ENCODE measurements at places on chromosomes 16 and 17. TPM values are rescaled to one million over a fixed set of nuclear protein-coding genes. Genes with fewer than 3 reads are reported as not detected.

DNA sequence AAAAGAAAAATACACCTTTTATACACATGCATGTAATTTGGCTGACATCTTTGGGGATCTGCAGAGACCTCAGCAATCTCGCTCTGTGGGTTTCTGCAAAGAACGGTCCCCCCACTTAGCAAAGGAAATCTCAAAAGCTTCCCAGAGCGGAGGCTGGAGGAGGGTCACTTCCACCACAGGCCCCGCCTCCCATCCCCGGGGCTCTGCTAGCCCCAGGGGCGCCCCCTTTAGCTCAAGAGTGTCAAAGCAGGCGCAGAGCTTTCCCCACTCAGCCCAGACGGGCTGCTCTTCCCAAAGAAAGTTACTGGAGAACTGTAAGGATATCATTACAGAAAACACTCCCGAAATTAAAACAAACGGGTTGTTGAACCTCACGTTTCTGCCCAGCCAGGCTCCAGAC, 11.4 kb downstream of the SLC13A5 start:
- DNase-seq: peak; percentile 31

DNA sequence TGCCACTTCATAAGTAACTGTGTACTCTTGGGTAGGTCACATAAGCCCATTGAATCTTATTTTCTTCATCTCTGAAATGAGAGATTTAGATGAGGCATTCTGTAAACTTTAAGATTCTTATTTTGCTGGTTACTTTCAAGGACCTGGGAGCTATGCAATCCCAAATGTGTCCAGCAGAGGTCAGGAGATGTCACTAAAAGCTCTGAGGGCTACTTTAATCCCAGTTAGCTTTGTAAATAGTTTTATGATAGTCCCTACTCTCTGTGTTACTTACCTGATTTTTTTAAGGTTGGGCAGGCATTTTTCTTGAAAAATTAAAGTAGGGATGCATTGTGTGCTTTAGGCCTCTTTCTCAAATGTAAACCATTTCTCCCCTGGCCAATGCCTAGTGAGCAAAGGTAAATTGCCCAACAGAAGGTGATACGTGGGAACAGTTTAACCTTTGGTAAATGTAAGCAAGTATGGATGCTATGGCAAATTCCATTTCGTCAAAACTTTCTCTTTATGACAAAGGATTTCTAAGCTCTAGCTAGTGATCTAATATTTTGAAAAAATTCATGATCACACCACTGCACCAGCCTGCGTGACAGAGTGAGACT, 57.1 kb upstream of the WSB1 start:
- peak; percentile 77 for DNase-seq

GRCh38 chr17:83079766-83080578, 563 bp downstream of the METRNL start:
- DNase-seq: no peak

The TBC1D3L gene
- not detected for total RNA-seq

The HOXB1 gene
- not detected for total RNA-seq

The GLIS2 gene
- total RNA-seq: 0.12 TPM

DNA sequence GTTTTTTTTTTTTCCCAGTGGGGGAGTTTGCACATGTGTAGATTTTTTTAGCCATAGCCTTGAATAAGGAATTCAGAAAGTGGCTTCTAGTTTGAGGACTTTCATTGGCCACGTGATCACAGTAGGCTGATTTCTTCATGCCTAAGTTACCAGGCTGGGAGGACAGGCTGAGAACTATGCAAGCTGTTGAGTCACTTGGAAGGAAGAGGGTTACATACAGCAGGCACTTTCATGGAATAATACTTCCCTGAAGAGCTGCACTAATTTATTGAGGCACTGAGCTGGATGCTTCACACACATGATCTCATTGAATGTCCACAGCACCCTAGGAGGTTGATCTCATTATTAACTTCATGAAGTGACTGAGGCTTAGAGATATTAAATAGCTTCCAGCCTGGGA, 22.8 kb downstream of the PRKCB start:
- no peak for DNase-seq

DNA sequence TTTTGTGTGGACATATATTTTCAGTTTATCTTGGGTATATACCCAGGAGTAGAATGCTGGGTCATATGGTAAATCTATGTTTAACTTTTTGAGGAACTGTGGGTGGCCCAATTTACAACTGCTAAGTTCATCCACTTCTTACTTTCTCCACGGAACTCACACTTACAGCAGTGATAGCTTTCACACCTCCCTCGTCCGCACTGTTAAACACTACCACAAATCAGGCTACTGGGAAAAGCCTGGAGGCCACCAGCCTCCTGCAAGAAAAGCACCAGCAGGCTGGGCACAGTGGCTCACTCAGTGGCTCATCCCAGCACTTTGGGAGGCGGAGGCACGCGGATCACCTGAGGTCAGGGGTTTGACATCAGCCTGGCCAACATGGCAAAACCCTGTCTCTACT, 14.7 kb upstream of the ZG16 start:
- DNase-seq: no peak

GRCh38 chr16:46613352-46613751, 7.8 kb downstream of the SHCBP1 start:
- no peak for DNase-seq

The UMOD gene
- total RNA-seq: not detected

DNA sequence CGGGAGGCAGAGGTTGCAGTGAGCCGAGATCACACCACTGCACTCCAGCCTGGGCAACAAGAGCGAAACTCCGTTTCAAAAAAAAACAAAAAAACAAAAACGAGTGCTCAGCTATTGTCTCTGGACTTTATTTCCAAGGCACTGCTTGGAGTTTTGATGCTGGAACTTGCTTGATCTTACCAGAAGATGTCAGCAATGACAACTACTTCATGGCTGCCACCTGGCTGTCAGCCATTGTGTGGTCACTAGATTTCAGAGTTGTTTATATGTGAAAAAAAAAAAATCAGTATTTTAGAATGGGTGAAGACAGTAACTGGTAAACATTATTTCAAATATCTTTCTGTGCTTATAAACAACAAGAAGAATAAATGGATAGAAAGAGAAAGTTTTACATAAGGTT, 26.3 kb upstream of the OR4D1 start:
- DNase-seq: peak; percentile 63

The GNG13 gene
- total RNA-seq: not detected

The C16orf46 gene
- total RNA-seq: not detected

The TEKT5 gene
- not detected for total RNA-seq

The GRIN2A gene
- total RNA-seq: not detected

DNA sequence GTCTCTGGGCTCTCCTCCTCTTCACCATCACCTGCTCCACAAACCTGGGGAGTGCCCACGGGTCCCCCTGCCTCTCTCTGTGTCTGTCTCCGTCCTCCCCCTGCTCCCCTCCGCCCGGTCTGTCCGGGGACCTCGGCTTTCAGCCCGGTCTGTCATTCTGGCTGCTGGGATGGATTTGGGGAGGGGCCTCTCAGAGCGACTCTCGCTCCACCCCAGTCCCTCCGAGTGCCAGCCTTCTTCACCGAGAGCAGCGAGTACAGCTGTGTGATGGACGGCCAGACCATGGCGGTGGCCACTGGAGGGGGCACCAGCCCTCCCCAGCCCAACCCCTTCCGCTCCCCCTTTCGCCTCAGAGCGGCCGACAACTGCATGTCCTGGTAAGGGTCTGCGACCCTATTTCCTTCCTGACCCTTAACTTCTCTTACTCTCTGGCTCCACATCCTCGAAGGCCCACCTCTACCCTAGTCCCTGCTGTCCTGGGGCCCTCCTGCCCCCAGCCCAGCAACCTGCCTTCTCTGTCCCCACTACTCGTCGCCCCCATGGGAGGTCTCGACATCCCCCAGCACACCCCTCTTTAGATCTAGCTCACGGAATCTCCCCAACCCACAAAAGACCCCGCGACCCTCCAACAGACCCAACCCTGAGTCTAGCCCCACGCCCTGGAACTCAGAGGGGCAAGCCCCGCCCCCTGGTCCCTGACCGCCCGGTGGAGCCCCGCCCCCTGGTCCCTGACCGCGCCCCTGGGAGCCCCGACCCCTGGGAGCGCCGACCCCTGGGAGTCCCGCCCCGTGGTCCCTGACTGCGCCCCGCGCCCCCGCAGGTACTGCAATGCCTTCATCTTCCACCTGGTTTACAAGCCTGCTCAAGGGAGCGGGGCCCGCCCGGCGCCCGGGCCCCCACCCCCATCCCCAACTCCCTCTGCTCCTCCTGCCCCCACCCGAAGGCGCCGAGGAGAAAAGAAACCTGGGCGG, 5.6 kb upstream of the CXCL16 start:
- DNase-seq: no peak

GRCh38 chr16:76899767-76900166, 291.2 kb upstream of the MON1B start:
- no peak for DNase-seq

DNA sequence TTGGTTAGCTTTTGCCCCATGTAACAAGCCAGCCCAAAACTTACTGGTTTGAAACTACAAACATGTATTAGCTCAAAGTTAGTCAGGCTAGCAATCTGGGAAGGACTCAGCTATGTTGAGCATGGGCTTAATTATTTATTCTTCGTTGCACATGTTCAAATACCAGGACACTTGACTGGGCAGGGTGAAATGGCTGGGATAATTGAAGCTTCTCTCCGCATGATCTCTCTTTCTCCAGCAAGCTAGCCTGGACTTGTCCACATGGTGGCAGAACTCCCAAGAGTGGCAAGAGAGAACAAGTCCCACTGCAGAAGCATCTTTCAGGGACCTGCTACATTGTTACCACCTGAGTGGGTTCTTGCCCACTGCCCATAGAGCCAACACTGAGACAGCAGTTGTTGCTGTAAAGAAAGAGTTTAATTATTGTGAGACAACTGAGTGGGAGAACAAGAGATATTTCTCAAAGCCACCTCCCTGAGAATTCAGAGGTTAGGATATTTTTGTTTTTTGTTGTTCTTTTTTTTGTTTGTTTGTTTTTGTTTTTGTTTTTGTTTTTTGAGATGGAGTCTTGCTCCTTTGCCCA, 16.8 kb upstream of the ATF7IP2 start:
- no peak for DNase-seq
